Substantia nigra (tissue), 51 donors: ENCODE measurements at places on chromosomes 6 and 20.

DNA sequence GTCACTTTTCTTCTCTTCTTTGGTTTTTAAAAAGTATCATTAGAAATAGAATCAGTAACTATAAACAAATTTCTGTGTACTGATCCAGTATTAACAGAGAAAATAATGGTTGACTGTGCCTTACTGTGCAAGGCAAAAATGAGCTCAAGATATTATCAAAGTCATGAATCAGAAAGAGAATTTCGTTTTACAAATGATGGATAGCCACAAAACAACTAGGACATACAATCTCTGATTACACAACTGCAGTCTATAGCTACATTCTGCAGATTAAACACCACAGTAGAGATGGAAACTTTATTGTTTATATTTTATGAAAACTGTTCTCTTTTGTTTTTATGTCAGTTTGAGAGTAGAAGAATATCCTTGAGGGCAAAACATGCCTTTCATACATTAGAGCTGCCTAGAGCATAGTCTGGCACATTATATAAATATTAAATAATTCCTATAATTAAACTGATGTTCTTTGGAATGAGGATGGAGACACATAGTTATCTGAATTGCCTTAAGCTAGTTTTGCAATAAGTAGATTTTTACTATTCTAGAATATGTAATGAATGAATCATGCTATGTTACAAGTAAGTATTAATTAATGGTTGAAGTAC lies 333.1 kb downstream of the LAMA2 start:
- no peak for DNase-seq

- DNase-seq, result no peak
Measured at GRCh38 chr6:45611491-45611890, 233.8 kb upstream of the SUPT3H start.

DNA sequence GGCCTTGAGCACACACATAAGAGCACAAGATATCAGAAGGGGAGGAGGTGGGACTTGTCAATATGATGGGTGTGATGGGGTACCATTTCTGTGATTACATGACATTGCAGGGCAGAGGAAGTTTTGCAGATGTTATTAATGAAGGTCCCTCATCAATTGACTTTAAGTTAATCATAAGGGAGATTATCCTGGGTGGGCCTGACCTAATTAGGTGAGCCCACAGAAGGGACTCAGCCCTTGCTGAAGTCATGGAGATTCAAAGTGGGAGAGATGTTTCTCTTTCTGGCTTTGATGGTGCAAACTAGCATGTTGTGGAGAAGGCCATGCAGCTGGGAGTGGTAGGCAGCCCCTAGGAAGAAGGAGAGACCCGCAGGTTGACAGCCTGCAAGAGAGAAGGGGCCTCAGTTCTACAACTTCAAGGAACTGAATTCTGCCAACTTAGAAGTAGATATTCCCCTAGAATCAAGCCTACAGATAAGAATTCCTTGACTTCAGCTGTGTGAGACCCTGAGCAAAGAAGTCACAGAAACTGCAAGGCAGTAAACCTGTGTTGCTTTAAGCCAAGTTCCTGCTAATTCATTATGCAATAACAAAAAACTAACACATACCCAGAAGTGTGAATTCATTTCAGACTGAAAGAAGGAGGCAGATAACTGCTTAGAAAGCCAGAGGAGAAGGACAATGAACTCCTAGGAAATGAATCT lies 131.3 kb downstream of the LRFN2 start:
- no peak for DNase-seq

DNA sequence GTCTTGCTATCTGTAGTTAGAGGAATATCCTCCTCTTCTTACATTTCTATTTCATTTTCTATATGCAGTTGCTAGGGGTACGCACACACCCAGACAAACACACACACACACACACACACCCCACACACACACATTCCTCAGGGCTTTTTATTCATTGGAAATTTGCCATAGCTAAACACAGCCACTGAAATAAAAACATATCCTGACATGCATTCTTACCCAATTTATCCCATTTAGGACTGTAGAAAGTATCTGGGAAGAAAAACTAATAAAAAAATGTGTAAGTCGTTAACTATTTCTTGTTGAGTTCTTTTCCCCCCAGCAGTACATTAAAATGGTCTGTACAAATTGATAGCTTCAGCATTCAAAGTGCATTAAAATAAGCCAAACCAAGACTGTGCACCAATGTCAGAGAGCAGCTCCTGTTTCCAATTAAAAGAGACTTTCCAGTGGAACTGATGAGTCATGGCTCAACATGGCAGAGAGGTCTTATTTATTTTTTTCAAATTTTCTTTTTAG lies 357.9 kb upstream of the AGPAT4 start:
- no peak for DNase-seq

GRCh38 chr6:19299129-19299528 lies 538.0 kb upstream of the ID4 start:
- no peak for DNase-seq

- no peak for DNase-seq
Measured at GRCh38 chr6:89242574-89243330, 25.6 kb upstream of the GABRR1 start.

DNA sequence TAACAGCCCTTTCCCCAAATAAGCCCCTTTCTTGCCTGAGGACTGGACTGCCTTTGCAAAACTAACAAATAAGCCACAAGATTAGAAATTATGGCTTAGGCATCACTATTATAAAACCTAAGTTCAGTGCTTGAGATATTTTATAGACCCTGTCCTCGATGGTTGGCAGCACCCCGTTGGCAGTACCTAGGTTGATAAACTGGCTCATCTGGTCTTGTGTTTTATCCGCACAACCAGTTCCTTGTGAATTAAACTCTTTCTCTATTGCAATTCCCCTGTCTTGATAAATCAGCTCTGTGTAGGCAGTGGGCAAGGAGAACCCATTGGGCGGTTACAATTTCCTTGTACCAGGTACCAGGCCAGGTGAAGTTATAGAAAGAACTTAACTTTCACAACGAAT lies 6.6 kb downstream of the LRP11 start:
- DNase-seq, result no peak

GRCh38 chr6:106431972-106432371 lies 71.5 kb downstream of the CRYBG1 start:
- DNase-seq, result no peak

DNA sequence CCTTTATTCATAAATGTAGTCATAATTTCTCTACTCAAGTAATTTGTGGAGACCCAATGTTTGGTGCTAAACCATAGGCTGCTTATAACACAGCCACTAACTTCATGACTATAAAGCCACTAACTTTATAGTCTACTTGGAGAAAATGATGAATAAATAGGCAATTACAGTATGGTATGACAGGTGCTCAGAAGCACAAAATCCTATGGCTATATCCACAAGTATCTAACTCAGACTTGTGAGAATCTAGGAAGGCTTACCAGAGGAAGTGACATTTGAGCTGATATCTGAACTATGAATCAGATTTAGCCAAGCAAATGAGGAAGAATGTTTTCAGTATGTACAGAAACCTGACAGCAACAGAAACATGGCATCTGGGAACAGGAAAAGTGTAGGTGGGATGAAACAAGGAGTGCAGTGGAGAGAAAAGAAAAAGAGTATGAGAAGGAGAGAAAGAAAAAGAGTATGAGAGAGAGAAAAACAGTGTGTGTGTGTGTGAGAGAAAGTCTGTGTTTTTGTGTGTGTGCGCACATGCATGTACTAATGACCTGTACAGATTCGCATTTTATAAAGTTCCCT lies 59.9 kb downstream of the REV3L start:
- DNase-seq, result no peak

GRCh38 chr6:80478030-80478429 lies 371.6 kb downstream of the BCKDHB start:
- no peak for DNase-seq

- no peak for DNase-seq
Measured at GRCh38 chr6:48754641-48755040, 643.6 kb upstream of the PTCHD4 start.

DNA sequence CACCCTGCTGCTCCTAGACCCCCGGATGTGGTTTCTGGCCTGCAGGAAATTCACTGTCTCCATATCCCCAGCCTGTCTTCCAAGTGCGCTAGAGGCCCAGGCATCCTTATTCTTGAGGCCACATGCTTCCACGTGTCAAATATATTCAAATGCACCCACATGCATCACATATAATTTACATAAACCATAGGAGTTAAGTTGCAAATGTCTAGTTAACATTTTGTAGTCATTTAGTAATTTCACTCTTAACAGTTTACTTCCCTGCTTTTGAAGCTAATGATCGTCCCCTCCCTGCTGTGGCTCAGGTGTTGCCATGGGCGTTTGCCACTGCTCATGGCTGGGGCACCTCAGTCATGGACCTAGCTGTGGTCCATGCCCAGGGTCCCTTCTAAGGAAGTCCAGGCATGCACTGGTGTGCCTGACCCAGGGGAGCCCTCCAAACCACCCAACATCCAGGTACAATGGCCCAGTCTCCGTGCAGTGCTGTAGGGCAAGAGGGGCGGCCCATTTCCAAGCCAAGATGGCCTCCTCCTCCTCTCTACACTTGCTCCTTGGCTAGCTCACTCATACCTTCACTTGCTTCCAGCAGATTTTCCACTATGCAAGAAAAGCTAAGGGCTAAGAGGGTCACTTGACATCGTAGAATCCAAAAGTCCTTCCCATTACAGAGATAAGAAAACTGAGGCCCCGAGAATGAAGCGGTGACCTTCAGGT lies 42.4 kb downstream of the FGD2 start:
- no peak for DNase-seq

DNA sequence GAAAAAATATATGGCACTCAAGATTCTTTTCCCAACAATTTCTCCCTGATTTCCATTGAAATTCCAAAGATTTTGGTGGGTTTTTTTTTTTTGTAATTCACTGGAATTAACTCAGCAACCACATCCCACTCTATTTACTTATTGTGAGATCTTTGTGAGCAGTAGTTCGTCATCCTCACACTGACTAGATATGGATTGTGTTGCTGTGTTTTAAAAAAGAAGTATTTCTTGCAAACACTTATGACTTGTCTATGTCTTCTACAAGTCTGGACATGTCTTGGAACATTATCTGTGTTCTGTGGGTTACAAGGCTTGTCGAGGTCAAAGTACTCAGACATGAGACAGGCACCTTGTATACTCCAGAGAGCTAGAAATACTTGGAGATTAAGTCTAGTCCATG lies 7.3 kb upstream of the TENT5A start:
- no peak for DNase-seq

DNA sequence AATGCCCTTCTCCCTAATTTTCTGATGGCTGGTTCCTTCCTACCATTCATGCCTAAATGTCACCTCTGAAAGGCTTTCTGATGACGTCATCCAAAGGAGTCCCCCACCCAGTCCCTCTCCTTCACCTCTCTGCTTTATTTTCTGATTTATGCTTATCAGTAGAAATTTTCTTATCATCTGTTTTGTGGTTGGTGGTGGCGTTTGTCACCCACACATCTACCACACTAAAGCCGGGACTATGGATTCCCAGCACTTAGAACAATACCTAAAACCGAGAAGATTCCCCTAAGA lies 9.0 kb downstream of the CNKSR3 start:
- DNase-seq, result no peak

- DNase-seq, result no peak
Measured at GRCh38 chr6:53458105-53458866, 86.6 kb downstream of the GCLC start.

- no peak for DNase-seq
Measured at GRCh38 chr6:51648774-51649173, 438.6 kb downstream of the PKHD1 start.

GRCh38 chr20:57986666-57987065 lies 241.8 kb downstream of the ANKRD60 start:
- DNase-seq, result no peak

DNA sequence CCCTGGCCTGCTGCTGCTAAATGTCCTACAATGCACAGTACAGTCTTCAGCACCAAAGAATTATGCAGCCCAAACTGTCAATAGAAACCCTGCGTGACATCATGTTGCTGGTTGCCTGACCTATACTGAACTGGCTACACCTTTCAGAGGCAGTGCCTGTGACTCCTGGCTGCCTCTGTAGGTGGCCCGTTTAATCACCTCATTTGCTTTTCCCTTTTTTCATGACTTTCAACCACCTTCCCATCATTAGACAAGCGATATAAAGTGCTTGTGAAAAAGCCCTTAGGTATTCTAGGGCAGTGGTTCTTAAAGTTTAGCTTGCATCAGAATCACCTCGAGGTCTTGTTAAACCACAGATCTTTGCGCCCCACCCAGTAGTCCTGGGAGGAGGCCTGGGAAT lies 33.0 kb upstream of the RIPOR2 start:
- no peak for DNase-seq

DNA sequence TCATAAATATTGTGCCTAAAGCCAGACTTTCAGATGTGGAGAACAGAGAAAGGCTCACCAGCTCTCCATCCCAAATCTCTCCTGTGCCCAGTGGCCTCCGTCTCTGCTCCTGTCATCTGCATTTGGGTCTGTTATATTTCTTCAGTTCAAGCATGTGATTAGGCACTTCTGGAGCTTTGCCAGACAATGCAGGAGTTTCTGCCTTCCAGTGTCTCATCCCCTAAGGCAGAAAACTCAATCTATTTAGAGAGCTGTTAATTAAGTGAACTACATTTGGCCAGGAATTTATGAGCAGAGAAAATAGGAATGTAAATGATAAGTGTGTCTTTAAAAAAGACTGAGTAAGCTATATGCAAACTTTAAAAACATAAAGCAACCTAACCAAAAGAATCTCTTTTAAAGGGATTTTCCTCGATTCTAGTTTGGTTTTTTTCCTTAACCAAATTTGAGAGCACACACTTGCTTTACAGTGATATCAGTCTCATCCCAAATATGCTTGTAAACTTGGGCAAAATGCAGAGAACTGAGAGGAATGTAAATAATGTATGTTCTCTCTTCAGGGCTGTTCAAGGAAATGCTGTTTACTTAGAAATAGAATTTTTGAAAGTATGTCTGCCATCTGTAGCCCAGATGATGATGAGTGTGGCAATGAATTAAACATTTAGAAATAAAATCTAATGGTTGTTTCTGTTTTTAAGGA lies 113.9 kb downstream of the ELOVL4 start:
- no peak for DNase-seq

- no peak for DNase-seq
Measured at GRCh38 chr20:57746832-57747404, 37.1 kb upstream of the PMEPA1 start.

DNA sequence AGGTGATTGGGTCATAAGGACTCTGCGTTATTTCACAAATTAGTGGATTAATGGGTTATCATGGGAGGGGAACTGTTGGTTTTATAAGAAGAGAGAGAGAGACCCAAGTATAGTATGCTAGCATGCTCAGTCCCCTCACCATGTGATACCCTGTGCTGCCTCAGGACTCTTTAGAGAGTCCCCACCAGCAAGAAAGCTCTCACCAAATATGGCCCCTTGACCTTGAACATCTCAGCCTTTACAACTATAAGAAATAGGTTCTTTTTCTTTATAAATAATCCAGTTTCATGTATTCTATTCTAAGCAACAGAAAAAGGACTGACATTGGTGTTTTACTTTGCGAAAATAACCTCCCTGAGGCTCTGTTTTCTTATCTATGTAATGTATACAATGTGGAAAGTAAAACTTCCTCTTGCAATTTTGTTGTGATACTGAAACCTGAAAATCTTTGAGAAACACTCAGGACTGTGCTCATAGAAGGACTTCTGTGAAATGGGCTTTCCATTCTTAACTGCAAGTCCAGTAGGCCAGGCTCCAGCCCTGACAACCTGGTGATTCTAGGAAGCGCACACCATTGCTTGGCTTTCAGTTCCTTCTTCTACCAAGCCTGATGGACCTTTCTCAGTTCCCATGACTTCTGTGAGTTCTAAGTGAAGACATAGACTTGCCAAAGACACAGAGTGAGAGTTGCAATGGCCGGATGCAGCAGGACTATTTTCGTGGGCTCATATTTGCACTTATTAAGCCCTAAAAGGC lies 21.9 kb downstream of the SIRPD start:
- DNase-seq, result no peak

GRCh38 chr6:8958894-8959511 lies 523.7 kb upstream of the SLC35B3 start:
- DNase-seq, result no peak
